ENCODE measurements at places on chromosomes 12 and 14. TPM values are rescaled to one million over a fixed set of nuclear protein-coding genes. Genes with fewer than 3 reads are reported as not detected.

A2M gene
- total RNA-seq: 11.8 TPM

BDKRB1 gene
- 2.5 TPM for total RNA-seq

ALG10B gene
- 3.1 TPM for total RNA-seq

TSHR gene
- not detected for total RNA-seq

ESPL1 gene
- 10.0 TPM for total RNA-seq

CELA1 gene
- total RNA-seq: not detected

SLC2A13 gene
- 26.6 TPM for total RNA-seq

PIWIL1 gene
- not detected for total RNA-seq

PROX2 gene
- not detected for total RNA-seq

TTC5 gene
- 19.4 TPM for total RNA-seq

GPR84 gene
- not detected for total RNA-seq

TOX4 gene
- total RNA-seq: 32.6 TPM

IAPP gene
- not detected for total RNA-seq
